Activated CD8-positive, alpha-beta memory T cell treated with anti-CD3 and anti-CD28 coated beads, Interleukin-2, amount 50 U/mL, for 48 hours (primary cell): ENCODE measurements at places on chromosomes 2 and 18.

- no peak for DNase-seq
These were observed 352.6 kb downstream of the TNS1 start for GRCh38 chr2:217650229-217650628.

DNA sequence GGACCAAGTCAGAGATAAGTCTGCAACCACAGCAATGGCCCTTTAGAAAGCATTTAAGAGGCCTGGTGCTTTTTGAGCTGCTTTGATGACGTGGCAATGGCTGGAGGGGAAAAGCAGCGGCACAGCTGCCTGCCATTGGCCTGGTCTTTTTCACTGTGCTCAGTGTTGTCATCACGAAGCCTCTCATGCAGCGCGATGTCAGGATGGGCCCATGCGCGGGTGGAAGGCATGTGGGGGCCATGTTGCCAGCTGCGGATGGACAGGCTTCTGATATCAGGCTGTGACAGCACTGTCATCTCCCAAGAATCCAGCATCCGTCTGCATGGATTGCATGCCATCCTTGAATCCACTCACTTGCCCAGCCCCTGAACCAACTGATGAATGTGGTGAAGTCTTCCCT lies 204.5 kb downstream of the ACKR3 start:
- DNase-seq, result no peak

DNA sequence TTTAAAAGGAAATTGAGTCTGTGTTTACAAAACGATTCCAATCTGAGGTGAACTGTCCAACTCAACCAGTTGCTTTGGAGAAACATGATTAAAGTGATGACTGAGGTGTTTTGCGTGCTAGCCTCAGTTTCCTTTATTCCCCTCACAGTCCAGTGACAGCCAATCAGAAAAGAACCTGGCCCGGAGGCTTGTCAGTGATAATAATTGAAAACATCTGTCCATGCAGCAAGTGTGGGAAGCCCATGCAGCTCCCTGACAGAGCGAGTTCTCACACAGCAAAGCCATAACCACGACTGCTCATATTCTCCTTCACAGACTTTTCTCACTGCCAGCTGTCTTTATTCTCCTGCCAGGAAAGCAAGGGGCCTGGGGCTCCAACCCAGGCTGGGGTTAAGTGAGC lies 613.4 kb downstream of the ARHGAP15 start:
- no peak for DNase-seq

DNA sequence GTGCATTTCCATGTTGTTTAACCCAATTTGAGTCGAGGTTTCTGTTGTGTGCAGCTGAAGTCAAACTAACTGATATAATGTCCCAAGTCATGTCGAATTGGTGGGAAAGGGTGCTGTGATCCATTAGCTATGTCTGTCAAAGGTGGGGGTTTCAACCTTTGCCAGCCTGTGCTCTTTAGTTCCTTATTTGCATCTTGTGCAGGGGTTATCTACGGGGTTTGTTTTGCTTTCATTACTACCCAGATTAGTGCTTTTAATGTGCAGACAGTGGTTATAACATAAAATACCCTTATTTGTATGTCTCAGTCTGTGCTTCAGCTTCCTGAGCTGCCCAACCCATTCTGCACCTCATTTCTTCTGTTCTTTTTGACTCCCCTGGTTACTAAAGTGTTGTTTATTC lies 271.9 kb upstream of the CXCR4 start:
- no peak for DNase-seq

- DNase-seq, result no peak
These were observed 414.8 kb downstream of the HRH4 start for GRCh38 chr18:24875286-24875685.
